ENCODE measurements at places on chromosomes 4 and X. TPM values are rescaled to one million over a fixed set of nuclear protein-coding genes. Genes with fewer than 3 reads are reported as not detected.

AVPR2 gene
- not detected for total RNA-seq

SSX2 gene
- total RNA-seq = not detected

SH3TC1 gene
- total RNA-seq = 14.0 TPM

PRRG3 gene
- total RNA-seq = not detected

DRD5 gene
- total RNA-seq = not detected

TMPRSS11B gene
- not detected for total RNA-seq

GAGE12E gene
- not detected for total RNA-seq

FAM9B gene
- not detected for total RNA-seq

ODAPH gene
- total RNA-seq = not detected

MAGEA10 gene
- total RNA-seq = not detected

TMEM271 gene
- not detected for total RNA-seq

MUC7 gene
- total RNA-seq = not detected

UGT2B17 gene
- total RNA-seq = not detected

IRAK1 gene
- 227 TPM for total RNA-seq

NIPAL1 gene
- 0.47 TPM for total RNA-seq

DMRTC1 gene
- total RNA-seq = not detected

SYTL5 gene
- 0.40 TPM for total RNA-seq

ACE2 gene
- 0.11 TPM for total RNA-seq

CXCL6 gene
- not detected for total RNA-seq

ADAM29 gene
- not detected for total RNA-seq

PLAC8 gene
- not detected for total RNA-seq

CCNG2 gene
- 1.9 TPM for total RNA-seq

F8A2 gene
- not detected for total RNA-seq

NCAPG gene
- total RNA-seq = 28.2 TPM

SH3BGRL gene
- 49.3 TPM for total RNA-seq

LUZP4 gene
- total RNA-seq = not detected

AFM gene
- not detected for total RNA-seq

IBSP gene
- not detected for total RNA-seq

CFAP99 gene
- total RNA-seq = not detected

NDNF gene
- total RNA-seq = not detected

NPY2R gene
- not detected for total RNA-seq

ADGRA3 gene
- 20.9 TPM for total RNA-seq

FGFBP2 gene
- total RNA-seq = 0.24 TPM

UCHL1 gene
- 959 TPM for total RNA-seq

PPP1R3F gene
- total RNA-seq = 2.8 TPM

IKBKG gene
- total RNA-seq = 42.7 TPM

SPANXA1 gene
- total RNA-seq = not detected

FRAS1 gene
- 1.9 TPM for total RNA-seq

OPN1MW gene
- not detected for total RNA-seq

MAGEA1 gene
- total RNA-seq = 0.23 TPM

FABP2 gene
- not detected for total RNA-seq

EVC gene
- 12.5 TPM for total RNA-seq

VCX2 gene
- total RNA-seq = not detected

LGI2 gene
- total RNA-seq = 0.06 TPM

NUDT11 gene
- 2.8 TPM for total RNA-seq

GUCY1B1 gene
- 0.28 TPM for total RNA-seq

ARX gene
- 0.49 TPM for total RNA-seq

Data from A549 treated with ZK216348 at 1 μM for 4 hours (cell line).